Germinal center (tissue), 1 donor: ENCODE measurements at places on chromosomes 1 and 21.

DNA sequence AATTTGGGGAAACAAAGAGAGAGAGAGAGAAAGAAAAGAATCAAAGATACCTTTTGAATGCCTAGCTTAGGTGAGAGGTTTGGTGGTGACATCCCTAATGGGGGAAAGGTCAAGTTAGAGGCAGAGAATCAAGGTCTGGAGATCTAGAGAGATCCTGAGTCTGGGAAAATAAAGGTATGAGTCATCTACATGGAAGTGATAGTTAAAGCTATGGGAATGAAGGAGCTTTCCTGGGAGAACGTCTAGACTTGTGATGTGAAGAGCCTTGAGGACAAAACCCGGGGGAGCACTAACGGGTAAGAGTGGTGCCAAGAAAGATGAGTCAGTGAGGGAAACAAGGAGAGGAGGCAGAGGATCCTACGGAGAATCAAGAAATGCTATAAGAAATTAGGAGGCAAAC lies 110.8 kb upstream of the RUNX1 start:
- DNase-seq = no peak

- DNase-seq = no peak
Measured at GRCh38 chr1:73205294-73205973, 923.1 kb upstream of the NEGR1 start.

GRCh38 chr1:202016022-202016810 lies 5.8 kb downstream of the ELF3 start:
- DNase-seq = no peak

DNA sequence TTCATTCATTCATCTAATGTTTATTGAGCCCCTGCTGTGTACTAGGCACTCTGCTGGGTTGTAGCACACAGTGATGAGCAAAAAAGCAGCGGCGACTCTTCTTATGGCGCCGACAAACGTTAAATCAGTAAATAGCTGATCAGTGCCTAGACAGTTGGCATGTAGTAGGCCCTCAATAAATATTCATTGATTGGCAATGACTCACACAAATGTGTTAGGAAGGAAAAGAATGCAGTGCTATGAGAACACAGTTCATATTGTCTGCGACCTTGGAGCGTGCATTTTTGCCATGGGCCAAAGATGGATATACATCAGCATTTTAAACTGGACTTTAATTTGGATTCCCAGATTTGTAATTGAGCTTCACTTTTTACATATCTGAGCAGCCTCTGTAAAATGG lies 52.0 kb downstream of the PRDM2 start:
- no peak for DNase-seq

GRCh38 chr1:6889875-6890480 lies 104.7 kb downstream of the CAMTA1 start:
- DNase-seq = peak; percentile 37
